Bronchial epithelial cell (primary cell): ENCODE measurements at places on chromosomes 12 and 14.

DNA sequence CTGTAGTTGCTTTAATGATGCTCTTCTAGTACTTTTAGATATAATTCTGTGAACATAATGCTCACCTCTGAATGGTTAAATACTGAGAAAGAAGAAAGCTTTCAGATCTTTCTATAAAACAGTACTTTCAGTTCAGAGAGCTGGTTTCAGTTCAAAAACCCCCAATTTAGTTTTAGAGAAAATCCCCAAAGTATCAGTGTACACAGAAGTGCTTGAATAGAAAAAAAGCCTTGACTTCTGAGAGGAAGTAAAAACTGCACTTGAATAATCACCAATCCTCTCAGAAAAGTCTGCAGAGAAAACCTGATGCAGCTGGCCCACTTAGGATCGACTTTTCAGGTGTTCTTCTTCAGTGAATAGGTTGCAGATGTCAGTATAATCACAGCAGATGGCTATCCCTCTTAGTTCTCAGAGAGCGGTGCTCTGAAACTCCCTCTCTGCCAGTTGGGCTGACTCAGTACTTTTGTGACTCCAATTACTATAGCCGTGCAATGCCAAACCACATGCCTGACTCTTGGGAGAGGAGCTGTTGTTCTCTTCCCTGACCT, 616.3 kb downstream of the LRFN5 start:
- peak; percentile 64 for DNase-seq

DNA sequence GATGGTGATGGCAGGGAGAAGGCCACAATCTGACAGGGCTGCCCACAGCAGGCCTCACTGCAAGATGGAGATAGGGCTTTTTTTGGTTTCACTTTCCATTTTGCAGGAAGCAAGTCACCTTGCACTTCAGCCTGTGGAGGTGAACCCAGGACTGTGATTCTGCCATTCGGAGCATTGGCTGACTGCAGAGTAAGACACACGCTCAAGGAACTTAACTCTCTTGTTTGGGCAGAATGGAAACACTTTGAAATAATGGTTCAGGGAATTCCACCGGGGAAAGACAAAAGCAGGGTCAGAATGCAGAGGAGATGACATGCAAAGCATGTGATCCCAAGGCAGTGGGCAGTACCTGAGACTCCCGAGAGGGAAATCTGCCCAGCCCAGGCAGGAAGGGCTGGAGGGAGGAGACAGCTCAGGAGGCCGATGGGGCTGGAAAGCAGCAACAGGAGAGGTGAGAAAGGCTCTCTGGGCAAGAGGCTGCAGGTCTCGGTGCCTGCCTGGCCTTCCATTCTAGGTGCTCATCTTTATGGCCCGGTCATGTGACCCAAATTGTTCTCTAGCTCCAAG, 58.7 kb upstream of the PRMT8 start:
- DNase-seq, result peak; percentile 36

GRCh38 chr12:126358806-126359205, 1293.6 kb downstream of the AACS start:
- DNase-seq, result no peak

DNA sequence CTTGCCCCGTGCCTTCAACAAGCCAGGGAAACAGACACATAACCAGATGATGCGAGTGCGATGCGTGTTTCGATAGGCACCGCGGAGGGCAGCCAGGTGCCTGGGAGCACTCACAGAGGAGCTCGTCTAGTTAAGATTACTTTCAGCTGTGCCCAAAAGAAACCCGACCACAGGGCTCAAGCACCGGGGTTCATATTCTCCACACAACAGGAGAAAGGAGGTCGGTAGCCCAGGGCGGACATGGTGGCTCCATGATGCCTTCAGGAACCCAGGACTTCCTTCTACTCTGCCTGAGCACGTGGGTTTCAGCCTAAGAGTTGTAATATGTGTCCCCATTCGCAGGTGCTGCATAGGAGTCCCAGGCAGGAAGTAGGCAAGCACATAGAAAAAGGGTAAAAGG, 53.7 kb upstream of the DDX11 start:
- no peak for DNase-seq

GRCh38 chr12:49945394-49946080, 5.0 kb upstream of the AQP2 start:
- peak; percentile 66 for DNase-seq
